ENCODE measurements at places on chromosomes 2 and 18.

- DNase-seq: no peak
Observed at GRCh38 chr2:195842932-195843331, 185.9 kb downstream of the SLC39A10 start.

DNA sequence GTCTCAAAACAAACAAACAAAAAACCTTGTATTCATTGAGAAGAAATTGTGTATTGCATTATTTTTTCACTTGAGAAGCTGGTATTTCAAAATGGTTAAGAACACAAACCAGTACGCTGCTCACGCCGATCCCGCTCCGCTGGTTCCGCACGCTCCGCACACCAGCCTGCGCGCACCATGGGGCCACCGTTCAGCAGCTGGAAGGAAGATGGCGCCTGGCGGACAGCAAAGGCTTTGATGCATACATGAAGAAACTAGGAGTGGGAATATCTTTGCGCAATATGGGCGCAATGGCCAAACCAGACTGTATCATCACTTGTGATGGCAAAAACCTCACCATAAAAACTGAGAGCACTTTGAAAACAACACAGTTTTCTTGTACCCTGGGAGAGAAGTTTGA lies 75.7 kb downstream of the RBM43 start:
- no peak for DNase-seq

- DNase-seq: no peak
Observed at GRCh38 chr2:233481368-233482142, 85.0 kb downstream of the USP40 start.

- DNase-seq: no peak
Observed at GRCh38 chr18:7898181-7898580, 331.1 kb downstream of the PTPRM start.

GRCh38 chr2:180222644-180223043 lies 215.5 kb upstream of the CWC22 start:
- DNase-seq: no peak

- no peak for DNase-seq
Observed at GRCh38 chr2:105828558-105828957, 83.8 kb downstream of the NCK2 start.

Data from CD4-positive, alpha-beta T cell (primary cell).